GM23248 (cell line): ENCODE measurements at places on chromosomes 11 and 22. TPM values are rescaled to one million over a fixed set of nuclear protein-coding genes. Genes with fewer than 3 reads are reported as not detected.
A peak's percentile ranks its signal among the peaks of the same experiment; 100 is the strongest.

SYCE3 gene
- total RNA-seq: not detected in 2 replicates

DNA sequence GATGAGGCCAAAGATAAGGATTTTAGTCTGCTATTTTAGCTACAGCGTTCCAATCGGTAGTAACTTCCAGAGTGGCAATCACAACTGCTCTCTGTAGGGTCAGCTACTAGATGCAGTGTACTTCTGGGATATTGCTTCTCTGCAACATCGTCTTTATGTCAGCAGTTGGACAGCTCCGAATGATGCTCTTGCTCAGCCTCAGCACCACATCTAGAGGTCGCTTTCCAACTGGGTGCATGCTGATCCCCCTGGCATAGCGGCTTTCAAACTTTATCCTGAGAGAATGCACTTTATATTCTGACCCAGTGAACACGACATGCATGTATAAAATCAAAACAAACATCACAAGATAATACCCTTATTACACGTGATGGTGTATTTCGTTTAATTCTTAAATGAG is 219.6 kb downstream of the C11orf87 start:
- H3K36me3 ChIP-seq: no peaks in the 10 kb centered on the region
- H3K27me3 ChIP-seq: peaks cover 8% of the 10 kb centered on the region; the same call in 1 of the 2 replicates
- H3K27ac ChIP-seq: no peak overlapping the region
- H3K4me1 ChIP-seq: no peaks in the 10 kb centered on the region

DNA sequence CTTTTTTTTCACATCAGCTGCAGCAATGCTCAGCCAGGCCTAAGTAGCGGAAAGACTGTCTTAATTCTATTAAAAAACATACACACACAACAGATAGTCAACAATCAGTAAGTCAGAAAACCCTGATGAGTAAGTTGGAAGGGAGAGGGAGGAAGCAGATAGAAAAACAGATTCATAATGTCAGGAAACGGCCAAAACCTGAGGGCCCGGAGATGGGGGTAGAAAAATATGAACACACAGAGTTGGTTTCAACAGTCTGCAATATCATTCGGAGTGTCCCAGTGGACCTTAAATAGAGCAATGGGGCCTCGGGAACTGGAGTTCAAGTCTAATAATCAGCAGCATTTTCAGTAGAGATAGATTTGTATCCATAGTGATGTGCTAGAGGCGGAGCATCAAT is 14.8 kb downstream of the LRRC55 start:
- H3K36me3 ChIP-seq: no peaks in the 10 kb centered on the region
- no peaks in the 10 kb centered on the region for H3K4me1 ChIP-seq
- no peak for DNase-seq
- H3K27me3 ChIP-seq: peaks cover 37% of the 10 kb centered on the region
- no peak overlapping the region for H3K27ac ChIP-seq

- no peaks in the 10 kb centered on the region for H3K4me1 ChIP-seq
- no peaks in the 10 kb centered on the region for H3K36me3 ChIP-seq
- no peak overlapping the region for H3K27ac ChIP-seq
- 0 out of 2 replicates have a peak, but pooled peaks cover 3% of the 10 kb centered on the region for H3K27me3 ChIP-seq
These were observed 2.0 kb upstream of the GRIK4 start for GRCh38 chr11:120509346-120510053.

DNA sequence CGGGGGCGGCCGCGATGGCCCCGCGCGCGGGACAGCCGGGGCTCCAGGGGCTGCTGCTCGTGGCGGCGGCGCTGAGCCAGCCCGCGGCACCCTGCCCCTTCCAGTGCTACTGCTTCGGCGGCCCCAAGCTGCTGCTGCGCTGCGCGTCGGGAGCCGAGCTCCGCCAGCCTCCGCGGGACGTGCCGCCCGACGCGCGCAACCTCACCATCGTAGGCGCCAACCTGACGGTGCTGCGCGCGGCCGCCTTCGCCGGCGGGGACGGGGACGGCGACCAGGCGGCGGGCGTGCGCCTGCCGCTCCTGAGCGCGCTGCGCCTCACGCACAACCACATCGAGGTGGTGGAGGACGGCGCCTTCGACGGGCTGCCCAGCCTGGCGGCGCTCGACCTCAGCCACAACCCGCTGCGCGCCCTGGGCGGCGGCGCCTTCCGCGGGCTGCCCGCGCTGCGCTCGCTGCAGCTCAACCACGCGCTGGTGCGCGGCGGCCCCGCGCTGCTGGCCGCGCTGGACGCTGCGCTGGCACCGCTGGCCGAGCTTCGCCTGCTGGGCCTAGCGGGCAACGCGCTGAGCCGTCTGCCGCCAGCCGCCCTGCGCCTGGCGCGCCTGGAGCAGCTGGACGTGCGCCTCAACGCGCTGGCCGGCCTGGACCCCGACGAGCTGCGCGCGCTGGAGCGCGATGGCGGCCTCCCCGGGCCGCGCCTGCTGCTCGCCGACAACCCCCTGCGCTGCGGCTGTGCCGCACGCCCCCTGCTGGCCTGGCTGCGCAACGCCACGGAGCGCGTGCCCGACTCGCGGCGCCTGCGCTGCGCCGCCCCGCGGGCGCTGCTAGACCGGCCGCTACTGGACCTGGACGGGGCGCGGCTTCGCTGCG is 697 bp downstream of the TPBGL start:
- no peaks in the 10 kb centered on the region for H3K4me1 ChIP-seq
- H3K4me3 ChIP-seq: peak overlapping the region; percentile 65
- DNase-seq: peak; percentile 94
- peaks cover 49% of the 10 kb centered on the region for H3K27me3 ChIP-seq
- no peaks in the 10 kb centered on the region for H3K36me3 ChIP-seq

- H3K4me1 ChIP-seq: peaks cover 26% of the 10 kb centered on the region
- H3K36me3 ChIP-seq: no peaks in the 10 kb centered on the region
- no peaks in the 10 kb centered on the region for H3K27me3 ChIP-seq
- DNase-seq: no peak
These were observed 112.2 kb upstream of the CLMP start for GRCh38 chr11:123307276-123307675.
